ENCODE measurements at places on chromosomes 13 and 19. TPM values are rescaled to one million over a fixed set of nuclear protein-coding genes. Genes with fewer than 3 reads are reported as not detected.

DNA sequence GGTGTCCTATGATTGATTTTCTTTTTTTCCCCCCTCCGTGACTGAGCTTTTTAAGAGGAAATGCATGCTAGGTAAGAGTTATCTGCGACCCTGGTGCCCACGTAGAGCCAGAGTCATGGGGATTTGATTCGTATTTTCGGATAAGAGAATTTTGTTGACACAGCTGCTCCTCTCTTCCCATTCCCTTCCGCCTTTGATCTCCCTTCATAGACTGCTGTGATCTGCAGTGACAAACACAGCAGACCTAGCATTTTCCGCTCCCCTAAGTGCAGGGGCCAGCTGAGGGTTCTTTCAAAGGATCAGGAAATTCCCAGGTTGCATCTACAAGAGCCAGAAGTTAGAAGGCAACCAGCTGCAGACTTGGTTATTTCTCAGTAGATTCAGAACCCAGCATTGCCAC is 70.5 kb downstream of the ZNF568 start:
- DNase-seq, result no peak

DNA sequence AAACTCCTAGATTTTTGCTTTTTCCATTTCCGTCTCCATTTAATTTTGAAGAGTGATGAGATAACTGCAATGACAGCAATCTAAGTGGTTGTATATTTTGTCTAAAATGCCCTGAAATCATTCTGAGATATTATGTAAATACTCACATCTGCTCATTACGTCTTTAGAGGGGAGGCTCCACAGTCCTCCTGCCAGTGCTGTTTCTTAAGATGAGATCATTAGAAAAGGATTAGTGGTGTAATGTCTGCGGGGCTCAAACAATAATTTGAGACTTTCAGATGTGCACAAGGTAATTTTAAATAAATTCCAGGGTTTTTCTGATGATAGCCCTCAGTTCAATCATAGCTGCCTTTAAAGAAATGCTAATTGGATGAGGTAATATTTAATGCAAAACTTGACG is 437.9 kb downstream of the FOXO1 start:
- no peak for DNase-seq

The ZNF93 gene
- 12.6 TPM for total RNA-seq

The COMP gene
- not detected for total RNA-seq

The PRTN3 gene
- not detected for total RNA-seq

The FSD1 gene
- 4.5 TPM for total RNA-seq

DNA sequence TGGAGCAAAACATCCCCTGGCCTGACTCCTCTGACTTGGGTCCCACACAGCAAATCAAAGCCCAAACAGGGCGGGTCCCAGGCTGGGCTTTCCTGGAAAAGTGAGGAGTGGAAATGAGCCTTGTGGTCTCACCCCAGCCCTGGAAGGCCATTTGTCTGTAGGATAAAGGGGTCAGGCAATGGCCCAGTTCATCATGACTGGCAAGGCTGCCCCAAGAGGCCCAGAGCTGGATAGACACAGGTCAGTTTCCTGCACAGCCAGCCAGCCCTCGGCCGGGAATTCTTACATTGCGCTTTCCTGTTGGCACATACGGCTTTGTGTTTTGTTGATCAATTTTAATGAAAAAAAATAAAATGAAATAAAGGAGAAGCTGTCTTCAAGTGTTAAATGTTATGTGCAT is 174.3 kb downstream of the TSHZ3 start:
- DNase-seq, result no peak

The MYO9B gene
- total RNA-seq, result 26.7 TPM

The TCF3 gene
- total RNA-seq, result 128 TPM

- DNase-seq, result no peak
These were observed 116.7 kb downstream of the KLF12 start for GRCh38 chr13:74017301-74018061.

DNA sequence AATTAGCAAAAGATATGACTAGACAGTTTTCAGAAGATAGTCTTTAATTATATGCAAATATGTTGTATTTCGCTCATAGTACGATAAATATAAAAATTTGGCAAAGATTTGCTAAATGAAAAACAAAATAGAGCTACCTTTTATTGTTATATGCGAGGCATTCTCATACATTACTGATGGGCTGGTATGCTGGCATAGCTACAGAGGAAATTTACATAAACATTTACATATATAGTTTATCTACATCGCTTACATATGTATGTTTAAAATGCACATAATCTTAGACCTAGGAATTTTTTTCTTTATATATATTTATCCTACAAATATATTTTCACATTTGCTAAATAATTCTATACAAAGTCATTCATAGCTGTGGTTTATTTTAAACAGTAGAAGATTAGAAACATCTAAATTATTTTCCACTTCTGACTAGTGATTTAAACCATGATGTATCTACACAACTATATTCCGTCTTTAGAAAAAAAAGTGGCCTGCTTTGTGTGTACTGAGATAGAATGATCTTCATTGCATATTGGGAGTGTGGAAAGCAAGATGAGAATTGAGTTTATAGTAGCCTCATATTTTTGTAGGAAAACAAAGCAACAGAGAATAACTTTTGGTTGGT is 1345.0 kb upstream of the SLC10A2 start:
- DNase-seq, result no peak

GRCh38 chr19:30552593-30552992 is 180.4 kb downstream of the ZNF536 start:
- DNase-seq, result no peak

The MAP2K7 gene
- total RNA-seq, result 3.2 TPM

The SRRM5 gene
- total RNA-seq, result not detected
